ENCODE measurements at places on chromosomes 4 and X.

DNA sequence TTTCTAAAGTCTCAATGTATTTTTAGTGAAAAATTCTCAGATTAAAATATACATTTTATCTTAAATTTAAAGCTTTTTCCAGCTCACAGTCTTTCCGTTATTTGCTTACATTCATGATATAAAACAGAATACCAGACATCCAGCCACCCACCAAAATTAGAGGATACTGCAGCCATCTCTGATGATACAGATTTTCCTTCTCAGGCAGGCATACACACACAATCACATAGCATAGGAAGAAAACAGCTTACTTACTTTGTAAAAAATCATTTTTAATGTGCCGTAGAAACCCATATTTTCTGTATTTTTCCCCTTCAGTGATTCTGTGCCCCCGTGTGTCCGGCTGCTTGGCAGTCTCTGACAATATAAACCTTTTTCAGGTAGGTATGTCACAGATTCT lies 183.7 kb downstream of the FBXW7 start:
- DNase-seq, result no peak

- DNase-seq, result no peak
These were observed 38.1 kb downstream of the EGFL6 start for GRCh38 chrX:13607331-13607995.

DNA sequence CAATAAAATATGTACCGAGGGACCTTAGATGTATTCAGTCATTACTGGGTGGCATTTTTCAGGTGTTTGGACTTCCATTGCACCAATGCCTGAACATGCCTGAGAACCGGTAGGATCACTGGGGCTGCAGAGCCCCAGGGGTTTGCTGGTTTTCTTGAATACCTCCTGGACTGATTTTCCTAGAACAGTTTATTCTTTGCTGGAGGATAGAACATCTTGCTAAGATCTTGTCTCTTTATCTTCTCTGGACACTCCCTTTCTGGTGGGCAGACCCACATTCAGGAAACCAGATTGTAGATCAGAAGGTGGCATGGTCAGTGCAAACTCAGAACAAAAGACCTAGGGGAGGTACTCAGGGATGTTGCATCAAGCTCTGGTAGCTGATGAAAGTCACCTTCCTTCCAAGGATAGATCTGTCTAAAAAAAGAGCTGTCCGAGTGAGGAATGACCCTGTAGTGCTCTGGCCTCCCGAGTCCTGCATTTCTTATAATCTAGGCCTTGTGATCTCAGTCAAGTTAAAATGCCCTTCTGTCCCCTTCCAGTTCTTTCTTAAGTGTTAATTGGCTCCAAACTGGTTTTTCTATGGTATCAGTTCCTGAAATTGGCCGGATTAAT lies 84.8 kb downstream of the CLDN34 start:
- no peak for DNase-seq

GRCh38 chr4:151329217-151330007 lies 4.0 kb upstream of the SH3D19 start:
- DNase-seq, result no peak

DNA sequence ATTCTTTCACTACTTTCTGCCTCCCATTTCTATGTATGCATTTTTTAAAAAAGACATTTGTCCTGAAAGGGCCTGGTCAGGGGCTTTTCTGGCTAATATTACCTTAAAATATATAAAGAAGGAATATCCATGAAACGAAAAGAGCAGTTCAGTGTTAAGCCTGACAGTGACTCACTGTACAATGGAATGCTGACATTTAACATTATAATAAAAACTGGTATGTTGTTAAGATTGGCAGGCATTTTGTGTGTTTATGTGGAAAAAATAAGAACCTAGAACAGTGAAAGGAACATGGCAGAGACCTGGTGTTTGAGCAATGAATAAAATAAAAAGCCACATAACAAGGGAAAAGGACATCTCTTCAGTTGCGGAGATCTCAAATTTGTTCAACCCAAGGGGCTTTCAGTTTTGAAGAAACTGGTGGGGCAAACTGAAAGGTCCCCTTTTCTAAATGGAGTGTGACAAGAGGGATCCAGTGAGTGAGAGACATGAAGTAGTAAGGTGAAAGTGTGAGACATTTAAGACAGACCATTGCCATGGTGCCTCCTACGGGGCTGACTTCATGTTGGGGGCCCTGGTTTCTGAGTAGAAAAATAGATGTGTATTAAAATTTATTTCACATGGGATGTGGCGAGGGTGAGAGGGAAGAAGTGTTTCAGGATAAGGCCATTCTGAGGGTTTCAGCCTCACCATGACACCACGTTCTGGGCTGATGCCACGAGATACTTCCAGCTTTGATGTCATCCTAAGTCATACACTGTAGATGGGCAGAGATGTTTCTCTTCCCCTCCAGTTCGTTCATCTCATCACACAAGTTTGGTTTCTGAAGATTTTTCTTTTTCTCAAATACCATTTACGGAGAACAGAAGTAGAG lies 324.9 kb downstream of the PPP3CA start:
- DNase-seq, result no peak

GRCh38 chrX:47960406-47960805 lies 43.4 kb downstream of the ZNF182 start:
- peak; percentile 37 for DNase-seq

GRCh38 chr4:57114973-57115372 lies 4.8 kb upstream of the IGFBP7 start:
- no peak for DNase-seq

DNA sequence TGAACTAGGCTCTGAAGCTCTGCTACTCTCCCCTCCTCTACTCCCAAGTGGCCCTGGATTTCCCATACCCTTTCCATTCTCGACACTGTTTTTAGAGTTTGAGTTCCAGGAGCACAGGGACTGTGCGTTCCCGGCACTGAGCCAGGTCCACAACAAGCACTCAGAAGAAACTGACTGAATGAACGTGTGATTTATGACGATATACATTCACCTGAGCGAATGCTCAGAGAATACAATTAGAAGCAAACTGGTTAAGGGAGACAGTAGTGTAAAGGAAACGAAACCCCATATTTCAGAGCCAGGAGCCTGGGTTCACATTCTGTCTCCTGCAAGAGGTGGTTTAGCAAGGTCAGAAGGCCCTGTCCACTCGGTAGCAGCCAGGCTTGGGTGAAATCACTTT lies 1.4 kb upstream of the KIAA0232 start:
- no peak for DNase-seq

Data from CD4-positive, alpha-beta T cell treated with Interferon gamma for 1 hour (primary cell).